Calu3 (cell line): ENCODE measurements at places on chromosomes 6 and 20. TPM values are rescaled to one million over a fixed set of nuclear protein-coding genes. Genes with fewer than 3 reads are reported as not detected.

- DNase-seq, result no peak
These were observed 1.4 kb upstream of the TIAM2 start for GRCh38 chr6:154993710-154994109.

DNA sequence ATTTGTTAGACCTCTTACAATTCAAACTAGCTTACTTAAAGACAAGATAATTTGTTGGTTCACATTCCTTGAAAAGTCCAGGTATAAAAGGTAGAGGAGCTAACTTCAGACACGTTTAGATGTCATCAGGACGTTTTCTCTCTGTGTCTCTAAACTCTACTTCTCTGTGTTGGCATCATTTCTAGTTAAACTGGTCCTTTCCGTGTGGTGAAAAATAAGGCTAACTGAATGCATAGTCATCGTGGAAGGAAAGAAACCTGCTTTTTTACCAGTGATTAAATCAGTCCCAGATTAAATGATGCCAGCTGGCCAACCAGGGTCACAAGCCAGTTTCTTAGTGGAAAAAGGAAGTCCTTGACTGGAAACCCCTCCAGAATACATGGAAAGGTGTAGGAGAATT, 168.4 kb upstream of the AHI1 start:
- no peak for DNase-seq

GRCh38 chr6:143064271-143064670, 3.6 kb downstream of the AIG1 start:
- no peak for DNase-seq

DNA sequence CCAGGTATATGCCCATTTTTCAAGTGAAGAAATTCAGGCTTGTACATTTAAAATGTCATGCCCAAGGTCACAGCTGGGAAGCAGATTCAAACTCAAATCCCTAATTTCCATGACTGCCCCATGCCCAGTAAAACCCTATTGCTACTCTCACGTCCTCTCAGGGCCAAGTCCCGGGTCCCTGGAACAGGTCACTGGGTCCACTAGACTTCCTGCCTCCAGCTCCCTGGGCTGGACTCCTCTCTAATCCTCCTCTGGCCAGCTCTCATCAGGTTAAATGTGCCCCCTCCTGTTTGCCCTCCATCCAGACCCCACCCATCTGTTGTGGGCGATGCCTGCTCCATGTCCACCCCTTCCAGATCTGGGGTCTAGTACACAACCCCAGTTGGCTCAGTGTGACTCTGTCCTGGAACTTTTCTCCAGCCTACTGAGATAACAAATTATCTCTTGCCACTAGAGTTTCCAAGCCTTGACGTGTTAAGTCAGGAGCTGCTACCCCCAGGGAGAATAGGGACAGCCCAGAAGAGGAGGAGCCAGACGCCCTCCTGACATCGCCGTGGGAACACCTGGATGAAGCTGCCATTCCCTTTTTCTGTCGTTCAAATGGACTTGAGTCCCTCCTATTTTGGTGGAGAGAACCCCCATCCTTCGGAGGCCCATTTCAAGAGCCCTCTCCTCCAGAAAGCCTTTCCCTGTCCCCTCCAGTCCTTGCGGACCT, 3.7 kb upstream of the SPDEF start:
- DNase-seq, result no peak

- no peak for DNase-seq
These were observed 38.9 kb upstream of the STMND1 start for GRCh38 chr6:17062871-17063440.

DNA sequence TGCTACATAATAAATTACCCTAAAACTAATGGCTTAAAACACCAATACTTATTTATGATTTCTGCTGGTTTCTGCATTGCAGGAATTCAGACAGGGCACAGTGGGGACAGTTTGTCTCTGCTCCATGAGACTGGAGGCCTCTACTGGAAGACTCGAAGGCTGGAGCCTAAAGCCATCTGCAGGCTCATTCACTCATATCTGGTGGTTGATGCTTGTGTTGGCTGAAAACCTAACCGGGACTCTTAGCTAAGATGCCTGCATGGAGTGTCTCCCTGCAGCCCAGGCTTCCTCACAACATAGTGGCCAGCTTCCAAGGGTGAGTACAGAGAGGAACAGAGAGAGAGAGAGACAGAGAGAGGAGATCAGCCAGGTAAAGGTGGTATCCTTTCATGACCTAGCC, 195.5 kb upstream of the FOXA2 start:
- no peak for DNase-seq

DNA sequence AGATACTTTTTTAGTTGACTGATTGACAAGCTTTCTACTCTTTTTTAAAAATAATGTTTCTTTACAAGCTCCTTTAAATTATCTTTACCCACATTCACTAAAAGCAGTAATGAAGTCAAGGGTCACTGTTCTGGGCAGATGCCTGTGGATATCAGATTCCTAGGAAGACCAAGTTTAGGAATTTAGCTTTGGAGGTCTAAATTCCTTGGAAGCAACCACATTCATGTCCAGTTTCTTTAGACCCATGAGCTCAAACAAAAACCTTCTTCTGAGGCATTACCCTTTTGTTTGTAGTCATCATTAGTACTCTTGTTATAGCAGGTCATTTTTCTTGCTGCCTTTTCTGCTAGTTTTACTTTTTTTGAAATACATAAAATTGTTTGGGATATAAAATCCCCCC, 462.9 kb upstream of the JAG1 start:
- DNase-seq, result no peak

DNA sequence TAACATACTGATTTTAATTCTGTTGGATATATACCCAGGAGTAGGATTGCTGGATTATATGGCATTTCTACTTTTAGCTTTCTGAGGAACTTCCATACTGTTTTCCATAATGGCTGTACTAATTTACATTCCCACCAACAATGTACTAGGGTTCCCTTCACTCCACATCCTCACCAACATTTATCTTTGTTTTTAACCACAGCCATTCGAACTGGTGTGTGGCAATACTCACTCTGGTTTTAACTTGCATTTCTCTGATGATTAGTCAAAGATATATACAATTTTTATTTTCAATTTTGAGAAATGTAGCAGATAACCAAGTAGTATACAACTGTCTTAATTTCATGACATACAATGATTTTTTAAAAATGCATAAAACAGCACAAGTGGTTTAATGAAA, 30.3 kb upstream of the ADGRG6 start:
- no peak for DNase-seq

DNA sequence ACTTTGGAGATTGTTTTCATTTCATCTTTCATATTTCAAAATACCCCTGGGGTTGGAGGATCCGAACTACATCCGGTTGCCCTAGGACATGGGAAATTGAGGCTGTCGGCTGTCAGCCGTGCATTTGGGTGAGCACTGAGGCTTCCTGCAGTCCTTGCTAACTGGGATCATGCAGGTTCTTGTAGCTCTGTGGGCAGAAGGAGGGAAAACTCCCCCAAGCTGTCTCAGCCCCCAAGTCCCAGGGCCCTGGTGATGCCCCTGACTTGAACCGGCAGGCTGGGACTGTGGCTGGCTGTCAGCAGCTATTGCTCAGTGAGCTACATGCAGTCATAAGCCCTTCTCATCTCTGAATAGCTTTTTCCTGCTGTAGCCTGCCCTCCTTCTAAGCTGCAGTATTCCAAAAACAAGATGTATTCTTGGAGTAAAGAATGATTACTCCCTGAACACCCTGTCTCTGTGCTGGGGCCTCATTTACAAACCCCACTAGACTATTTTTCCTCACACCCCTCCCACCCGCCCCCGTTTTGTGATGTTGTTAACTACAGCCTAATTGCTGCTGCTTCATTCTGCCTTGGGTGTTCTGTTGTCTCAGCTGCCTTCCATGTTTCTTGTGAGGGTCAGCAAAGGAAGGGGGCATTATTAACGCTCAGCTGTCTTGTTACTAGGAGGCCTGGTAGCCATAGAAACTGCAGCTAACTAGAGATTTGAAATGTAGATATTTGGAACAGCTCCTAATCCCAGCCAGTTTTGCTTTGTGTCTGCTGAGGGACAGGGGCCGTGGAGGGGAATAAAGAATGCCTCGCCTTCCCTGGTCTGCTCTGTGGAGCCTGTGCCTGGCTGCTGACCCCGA, 18.1 kb downstream of the MTRES1 start:
- no peak for DNase-seq

The SNTA1 gene
- total RNA-seq, result 5.1 and 7.6 TPM in 2 replicates

DNA sequence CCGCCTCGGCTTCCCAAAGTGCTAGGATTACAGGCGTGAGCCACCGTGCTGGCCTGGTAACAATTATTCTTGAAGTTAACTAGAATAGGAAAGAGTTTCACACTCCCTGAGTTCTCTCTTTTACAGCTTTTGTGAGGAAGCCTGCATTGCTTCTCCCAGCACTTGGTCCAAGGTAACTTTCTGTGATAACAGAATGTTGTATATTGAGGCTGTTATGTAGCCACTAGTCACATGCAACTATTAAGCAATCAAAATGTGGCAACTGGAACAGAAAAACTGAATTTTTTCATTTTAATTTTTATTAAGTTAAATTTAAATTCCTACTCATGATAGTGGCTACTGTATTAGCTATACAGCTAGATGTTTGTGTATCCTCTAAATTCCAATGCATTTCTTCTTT, 2.5 kb downstream of the TRIM38 start:
- no peak for DNase-seq

DNA sequence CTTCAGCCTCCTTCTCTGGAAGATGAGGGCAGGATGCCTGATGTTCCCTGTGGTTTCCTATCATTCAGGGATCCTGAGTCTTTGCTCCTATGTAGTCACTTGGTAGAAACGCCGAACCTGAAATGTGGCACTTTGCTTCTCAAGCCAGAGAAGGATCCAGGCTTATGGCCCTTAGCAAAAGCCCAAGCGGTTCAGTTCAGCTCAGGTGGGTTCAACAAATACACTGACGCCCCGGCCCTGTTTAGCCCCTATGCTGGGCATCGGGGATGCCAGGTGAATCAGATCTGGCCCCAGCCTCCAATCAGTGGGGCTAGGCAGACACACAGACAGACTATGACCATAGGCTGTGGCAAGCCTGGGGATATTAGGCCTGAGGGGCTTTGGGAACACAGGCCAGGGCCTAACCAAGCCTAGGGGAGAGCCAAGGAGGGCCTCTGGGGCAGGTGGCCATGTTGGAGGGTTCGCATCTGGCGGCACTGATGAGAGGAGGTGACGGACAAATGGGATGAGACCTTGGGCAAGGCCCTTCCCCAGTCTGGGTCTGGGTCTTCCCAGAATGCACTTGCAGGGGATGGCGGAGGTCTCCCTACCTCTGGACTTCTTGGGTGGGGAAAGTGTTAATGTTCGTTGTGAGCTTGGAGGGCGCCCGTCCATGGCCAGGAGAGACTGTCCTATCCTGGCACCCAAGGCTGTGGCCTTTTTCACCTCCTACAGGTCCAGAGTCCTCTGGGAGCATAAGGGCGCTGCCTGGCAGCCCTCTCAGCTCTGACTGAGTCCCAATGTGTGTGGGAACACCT, 17.6 kb upstream of the SRC start:
- no peak for DNase-seq

The ENPP1 gene
- 7.6 and 7.7 TPM in 2 replicates for total RNA-seq

The MMP24 gene
- total RNA-seq, result 5.8 and 8.2 TPM in 2 replicates

DNA sequence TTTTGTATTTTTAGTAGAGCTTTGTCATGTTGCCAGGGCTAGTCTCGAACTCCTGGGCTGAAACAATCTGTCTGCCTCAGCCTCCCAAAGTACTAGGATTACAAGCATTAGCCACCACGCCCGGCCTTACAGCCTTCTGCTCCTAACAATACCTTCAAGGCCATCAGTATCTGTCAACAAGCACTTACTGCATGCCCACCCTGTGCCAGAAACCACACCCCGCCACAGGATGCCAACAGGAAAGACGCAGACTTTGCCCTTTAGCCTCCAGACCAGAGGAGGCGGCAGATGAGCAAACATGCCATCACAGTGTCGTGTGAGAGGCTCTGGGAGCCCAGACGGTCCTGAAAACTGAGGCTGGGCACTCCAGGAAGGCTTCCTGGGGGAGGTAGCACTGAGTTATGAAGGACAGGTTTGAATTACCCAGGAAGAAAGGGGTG, 34.7 kb upstream of the TGM3 start:
- DNase-seq, result peak; percentile 2

The ECT2L gene
- total RNA-seq, result not detected in 2 replicates

DNA sequence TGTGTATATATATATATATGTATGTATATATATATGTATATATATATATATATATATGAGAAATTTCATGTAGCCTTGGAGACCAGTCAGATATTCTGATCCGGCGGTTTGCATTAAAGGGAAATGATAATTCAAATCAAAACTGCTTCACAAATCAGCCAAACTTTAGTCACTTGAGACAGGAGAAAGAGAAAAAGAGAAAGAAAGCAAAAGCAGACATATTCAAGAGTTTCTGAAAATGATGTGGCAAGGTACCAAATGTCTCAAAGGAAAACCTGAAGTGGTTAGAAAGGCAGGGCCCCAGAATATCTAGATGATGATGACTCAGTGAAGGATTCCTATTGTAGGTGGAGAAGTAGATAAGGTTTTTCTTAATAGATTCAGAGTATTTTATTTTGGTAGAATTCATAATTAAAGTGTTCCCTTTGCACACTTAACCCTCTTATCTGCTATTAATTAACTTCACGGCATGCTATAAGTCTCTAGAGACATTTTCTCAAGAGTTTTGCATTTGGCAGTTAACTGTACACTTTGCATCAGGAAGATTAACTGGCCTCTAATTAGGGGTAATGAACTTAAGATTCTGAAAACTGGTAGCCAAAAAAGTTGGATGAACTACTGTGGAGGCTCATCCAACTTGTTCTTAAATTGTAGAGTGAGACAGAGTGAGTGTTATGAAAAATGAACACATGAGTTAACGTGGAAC, 50.1 kb upstream of the ASF1A start:
- DNase-seq, result no peak

GRCh38 chr6:154301839-154302752, 54.5 kb downstream of the IPCEF1 start:
- no peak for DNase-seq

The KCNK15 gene
- total RNA-seq, result 1.5 and 4.8 TPM in 2 replicates

The IBTK gene
- 48.3 and 54.9 TPM in 2 replicates for total RNA-seq

GRCh38 chr20:42267793-42268384, 649.7 kb upstream of the CHD6 start:
- DNase-seq, result no peak

DNA sequence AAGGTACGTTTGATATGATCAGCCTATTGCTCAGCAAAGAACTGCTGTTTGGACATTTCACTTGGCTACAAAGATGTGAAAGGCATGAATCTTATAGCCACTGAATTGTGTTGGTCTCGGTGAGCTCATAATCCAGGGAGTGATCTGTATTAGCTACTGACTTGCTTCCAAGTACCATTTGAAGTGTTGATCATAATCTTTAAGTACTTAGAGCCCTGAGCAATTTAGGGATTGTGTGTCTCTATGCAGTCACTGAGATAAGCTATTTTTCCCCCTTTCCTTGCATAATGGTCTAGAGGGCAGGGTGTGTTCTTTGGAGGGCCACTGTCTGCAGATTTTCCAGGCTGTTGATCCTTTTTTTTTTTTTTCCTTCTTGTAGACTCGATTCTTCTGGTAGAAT, 393.6 kb downstream of the ESR1 start:
- DNase-seq, result no peak

GRCh38 chr6:157711060-157711459, 112.0 kb upstream of the SNX9 start:
- DNase-seq, result no peak

The THEMIS gene
- total RNA-seq, result not detected in 2 replicates
